ENCODE measurements at places on chromosomes 1 and 21.
A peak's percentile ranks its signal among the peaks of the same experiment; 100 is the strongest.

DNA sequence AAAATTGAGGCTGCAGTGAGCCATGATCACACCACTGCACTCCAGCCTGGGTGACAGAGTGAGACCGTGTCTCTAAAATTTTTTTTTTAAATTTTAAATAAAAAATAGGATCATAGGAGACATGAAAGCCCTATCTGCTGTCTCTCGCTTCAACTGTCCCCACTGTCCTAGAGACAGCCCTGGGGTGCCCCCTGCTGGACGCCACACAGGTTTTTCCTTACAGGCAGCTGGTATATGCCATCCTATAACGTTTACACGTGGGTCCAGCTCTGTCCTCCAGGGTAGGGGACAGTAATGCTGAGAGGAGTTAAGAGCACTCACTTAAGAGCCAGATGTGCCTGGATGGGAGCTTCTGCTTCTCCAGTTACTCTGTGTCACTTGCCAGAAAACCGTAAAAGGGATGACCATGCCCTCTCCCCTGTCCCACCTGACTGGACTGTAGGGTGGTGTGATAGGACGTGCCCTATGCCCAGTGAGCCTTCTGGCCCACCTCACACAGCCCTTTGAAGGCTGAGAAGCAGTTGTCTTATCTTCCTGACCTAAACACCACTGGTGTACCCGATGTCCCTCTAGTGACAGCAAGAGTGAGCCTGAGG, 8.5 kb downstream of the FBXO2 start:
- DNase-seq, result peak; percentile 66

DNA sequence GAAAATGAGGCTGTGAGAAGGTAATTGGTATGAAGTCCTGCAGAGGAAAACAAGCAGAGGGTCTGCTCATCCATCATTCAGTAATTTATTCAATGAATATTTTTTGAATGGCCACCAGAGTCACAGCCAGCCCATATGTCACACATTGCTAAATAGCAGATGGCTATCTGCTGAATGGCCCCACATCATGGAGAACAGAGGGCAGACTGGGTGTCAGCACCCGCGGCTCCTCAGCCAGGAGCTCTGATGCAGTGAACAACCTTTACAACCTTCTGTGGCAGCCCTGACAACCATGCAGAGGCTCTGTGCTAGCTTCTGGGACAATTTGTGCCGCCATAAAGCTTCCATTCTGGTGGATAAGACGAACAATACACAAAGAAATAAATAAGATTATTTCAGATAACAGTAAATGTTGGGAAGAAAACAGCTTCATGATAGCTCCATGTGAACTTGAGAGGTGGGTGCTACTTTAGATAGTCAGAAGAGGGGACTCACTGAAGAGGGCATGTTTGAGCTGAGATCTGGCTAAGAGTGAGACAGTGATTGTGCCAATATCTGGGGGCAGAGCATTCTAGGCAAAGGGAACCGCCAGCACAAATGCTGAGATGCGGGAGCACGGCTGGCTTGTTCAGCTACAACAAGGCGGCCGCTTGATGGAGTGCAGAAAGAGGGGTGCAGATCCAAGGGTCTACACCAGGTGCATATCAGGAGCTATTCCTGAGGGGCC, 2.8 kb upstream of the C1orf210 start:
- DNase-seq, result no peak

DNA sequence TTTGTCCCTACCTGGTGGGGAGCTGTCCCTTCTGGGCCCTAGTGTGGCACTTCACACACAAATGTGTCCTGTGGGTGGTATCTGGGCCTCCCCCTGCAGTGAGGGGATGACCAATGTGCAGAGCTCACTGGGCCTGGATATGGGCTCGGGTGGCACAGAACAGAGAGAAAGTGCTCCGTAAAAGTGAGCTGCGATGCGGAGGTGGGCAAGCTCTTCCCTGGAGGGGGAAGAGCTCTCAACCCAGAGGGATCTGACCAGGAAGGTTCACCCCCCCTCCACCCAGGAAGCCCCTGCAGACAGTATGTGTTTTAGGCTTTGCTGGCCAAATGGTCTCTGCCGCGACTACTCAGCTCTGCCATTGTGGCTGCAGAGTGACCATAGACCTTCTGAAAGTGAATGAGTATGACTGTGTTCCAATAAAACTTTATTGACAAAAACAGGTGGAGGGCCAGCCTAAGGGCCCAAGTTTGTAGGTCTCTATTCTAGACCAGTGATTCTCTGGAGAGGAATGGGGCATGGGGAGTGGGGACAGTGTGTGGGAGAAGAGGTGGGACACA, 8.6 kb upstream of the ITGB2 start:
- no peak for DNase-seq

- no peak for DNase-seq
Observed at GRCh38 chr1:69110851-69111250, 456.9 kb upstream of the LRRC7 start.

DNA sequence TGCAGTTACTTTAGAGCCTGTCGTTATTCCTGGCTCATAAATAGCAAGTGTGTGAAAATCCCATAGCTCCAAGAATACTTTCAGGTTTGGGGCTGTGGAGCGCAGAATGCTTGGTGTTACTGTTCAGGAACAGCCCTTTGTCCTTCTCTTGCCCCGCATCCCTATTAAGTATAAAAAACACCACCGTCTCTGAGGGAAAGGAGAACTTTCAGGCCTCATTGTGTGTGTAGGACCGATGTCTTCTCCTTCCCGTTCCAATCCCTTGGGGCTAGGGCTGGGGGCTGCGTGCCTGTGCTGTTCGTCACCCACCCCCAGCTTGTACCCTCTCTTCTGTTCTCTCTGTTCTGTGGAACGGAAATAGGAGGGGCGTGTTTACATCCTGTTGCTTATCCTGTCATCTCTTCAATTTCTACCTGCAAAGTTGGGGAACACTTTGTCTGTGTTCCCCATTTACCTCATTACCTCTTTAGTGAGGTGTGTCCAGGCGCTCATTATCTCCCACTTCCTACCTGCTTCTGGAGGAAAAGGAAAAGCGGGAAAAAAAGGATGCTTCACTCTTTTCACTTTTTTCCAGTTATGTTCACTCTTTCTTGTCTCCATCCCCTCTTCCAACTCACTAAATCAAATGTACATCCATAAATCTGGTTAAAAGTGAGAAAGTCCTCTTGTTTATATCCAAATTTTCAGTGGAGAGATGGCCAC, 788 bp upstream of the TXNIP start:
- peak; percentile 56 for DNase-seq

DNA sequence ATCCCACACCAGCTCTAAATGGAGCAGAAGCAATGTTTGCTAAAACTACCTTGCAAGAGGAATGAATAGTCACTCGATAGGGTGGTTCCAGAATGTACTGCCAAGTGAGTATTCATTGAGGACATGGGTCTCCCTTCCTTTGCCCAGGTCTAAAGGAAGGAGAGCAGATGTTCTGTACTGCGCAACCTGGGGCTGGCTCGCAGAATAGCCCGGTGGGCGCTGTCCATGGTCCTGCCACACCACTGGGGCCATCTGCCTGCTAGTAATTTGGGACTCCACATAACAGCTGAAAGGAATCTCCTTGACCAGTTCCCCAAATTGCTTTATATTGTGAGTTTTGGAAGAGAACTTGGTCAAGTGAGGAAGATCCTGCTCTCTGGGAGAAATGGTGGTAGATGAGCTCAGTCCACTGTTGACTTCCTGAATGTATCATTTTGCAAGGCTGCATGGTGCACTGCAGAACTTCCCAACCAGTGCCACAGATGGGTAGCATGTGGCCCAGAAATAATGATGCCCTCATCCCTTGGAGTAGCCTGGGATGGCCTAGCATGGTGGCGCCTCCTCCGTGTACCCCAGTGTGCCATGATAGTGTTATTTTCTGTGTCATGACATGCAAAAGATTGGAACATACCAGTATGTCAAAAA, 5.7 kb downstream of the SLC6A17 start:
- DNase-seq, result peak; percentile 6

GRCh38 chr1:32948905-32949304, 15.7 kb downstream of the RNF19B start:
- no peak for DNase-seq

GRCh38 chr1:171913385-171913784, 72.1 kb downstream of the DNM3 start:
- DNase-seq, result no peak

DNA sequence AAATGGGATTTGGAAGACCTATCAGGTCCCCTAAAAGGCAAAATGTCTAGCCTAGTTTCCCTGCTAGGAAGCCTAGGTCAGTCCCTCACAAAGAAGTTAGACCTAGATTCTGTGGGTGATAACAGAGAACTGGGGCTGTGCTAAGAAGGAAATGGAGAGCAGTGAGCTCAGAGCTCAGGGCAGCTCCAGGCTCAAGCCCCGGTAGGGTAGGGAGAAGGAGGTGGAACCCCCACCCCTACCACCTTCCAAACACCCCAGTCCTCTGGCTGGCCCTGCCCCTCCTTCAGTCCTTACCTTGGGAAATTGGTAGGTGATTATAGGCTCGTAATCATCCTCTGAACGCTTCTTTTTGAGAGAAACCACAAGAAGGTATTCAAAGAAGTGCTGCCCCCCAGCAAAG, 1.1 kb downstream of the DENND2D start:
- no peak for DNase-seq

GRCh38 chr21:45403825-45404729, 888 bp upstream of the COL18A1 start:
- no peak for DNase-seq

DNA sequence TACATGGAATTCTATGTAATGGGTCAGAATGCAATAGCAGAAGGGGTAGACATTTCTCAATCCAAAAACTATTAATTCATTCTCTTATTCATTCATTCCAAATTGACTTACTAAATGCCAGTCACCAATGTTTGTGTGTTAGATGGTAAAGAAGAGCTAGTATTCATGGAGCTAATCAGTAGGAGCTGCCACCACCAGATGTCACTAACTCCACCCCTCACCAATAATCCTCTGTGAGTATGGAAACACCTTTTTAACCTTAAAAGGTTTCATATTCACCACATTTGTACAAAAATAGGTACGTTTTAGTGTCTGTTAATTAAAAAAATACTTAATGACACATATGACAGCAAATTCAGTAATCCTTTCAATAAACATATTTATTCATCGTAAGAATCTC, 131.8 kb upstream of the PKN2 start:
- no peak for DNase-seq

DNA sequence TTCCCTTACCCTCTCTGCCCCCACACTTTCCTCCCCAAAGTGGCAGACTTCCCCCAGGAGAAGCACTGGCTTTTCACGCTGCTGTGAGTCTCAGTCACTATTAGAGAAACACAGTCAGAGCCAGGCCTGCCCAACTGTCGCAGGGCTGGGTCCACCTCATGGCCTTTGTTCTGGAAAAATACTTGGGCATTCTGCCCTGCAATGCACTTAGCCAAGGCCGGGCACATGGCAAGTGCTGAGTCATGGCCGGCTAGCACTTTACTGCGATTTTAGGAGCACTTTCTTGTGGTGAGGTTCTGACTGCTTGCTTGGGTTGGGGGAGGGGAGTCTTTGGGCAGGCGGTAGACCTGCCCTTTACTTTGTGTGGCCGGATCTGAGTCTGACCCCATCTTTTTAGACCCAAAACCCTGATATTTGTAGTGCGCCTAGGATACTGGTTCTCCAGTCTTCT, 7.7 kb downstream of the EPHX1 start:
- no peak for DNase-seq

DNA sequence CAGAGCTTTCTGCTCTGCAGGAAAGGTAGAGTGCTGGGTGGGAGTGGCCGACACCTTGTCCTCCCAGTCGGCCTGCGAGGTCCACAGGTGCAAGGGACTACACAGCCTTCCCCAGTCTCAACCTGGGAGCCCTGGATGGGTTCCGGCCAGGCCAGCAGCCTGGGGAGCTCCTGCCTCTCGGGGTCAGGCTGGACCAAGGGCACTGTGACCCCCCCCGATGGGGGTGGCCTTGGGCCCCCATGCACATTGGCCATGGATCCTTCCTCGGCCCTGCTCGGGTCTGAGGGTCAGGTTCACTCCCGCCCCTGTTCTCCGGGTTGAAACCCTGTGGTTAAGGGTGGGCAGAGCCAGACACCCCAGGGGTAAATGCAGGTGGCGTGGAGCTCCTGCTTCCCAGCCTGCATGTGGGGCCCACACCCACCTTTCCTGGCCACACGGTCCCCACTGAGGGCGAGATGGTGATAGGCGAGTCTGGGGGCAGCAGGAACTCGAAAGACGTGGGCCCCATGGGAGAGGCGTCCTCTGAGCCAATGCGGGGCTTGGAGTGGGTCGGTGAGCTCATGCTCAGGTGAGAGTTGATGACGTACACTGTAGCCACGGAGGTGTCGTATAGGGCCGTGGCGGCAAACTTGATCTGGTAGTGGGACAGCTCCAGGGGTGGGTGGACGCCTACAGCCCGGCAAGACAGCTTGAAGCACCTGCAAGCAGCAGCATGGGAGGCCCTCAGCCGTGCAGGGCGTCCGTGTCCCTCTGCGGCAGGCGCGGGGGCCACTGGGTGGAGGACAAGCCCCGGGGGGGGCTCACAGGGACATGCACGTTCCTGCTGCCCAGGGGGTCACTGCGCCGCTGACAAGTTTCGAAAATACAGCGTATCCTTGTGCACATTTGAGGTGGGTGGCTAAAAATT, 10.8 kb upstream of the TMEM52 start:
- DNase-seq, result no peak

DNA sequence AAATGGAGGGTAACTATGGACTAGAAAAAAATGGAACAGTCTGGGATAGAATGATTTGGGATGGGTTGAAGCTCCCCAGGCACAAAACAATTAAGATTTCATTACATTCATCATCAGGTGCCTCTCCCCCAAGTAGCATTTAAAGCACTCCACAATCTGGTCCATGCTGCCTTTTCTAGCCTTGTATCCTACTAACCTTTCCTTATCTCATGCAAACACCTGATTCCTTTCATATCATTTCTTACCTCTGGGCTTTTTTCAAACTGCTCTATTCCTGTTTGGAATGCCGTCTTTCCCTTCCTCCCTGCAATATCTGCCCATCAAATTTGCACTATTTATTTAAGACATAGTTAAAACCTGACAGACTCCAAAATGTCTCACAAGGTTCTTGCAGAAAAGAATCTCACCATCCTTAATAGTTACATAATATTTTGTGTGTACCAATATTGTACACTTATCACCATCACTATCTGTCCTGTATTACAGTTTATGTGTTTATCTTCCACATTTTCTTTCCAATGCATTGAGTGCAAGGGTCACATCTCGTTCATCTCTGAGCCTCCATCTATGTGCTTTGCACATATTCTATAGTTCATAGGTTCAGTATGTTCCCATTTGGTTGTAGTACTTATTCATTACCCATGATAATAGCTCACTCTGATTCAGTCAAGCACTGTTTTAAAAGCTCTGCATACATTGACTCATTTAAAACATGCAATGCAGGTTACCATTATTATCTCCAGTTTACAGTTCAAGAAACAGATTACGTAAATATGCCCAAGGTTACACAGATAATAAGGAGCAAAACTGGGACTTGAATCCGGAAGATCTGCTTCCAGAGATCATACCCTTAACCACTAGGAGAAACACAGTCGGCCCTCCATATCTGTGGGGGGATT, 16.1 kb upstream of the SHCBP1L start:
- no peak for DNase-seq
